DND-41 (cell line): ENCODE measurements at places on chromosomes 7 and 10.

- DNase-seq, result no peak
Observed at GRCh38 chr10:91891125-91892001, 17.9 kb downstream of the FGFBP3 start.

DNA sequence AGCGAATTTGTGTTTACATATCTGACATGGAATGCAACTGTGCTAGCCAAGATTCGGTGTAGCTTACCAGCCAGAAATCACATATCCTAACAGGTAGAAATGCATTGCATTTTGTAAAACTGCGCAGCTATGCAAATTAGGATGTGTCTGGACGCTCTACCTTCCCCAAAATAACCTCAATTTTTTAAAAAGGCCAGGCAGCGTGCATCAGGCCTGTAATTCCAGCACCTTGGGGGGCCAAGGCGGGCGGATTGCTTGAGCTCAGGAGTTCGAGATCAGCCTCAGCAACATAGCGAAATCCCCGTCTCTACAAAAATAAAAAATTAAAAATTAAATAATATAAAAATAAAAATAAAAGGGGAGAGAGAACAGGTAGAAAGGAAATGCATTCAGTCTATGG is 305.0 kb downstream of the TYW1 start:
- DNase-seq, result no peak

DNA sequence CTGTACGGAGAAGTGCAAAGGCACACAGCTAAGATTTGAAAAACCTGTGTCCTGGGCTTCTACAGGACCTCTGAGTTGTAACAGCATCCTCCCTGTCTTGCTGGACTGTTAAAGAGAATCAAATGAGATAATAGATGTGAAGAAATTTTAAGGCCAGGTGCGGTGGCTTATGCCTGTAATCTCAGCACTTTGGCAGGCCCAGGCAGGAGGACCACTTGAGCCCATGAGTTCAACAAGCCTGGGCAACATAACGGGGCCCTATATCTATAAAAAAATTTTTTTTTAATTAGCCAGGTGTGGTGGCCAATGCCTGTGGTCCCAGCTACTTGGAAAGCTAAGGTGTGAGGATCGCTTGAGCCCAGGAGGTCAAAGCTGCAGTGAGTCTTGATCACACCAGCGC is 2.9 kb upstream of the ARHGAP21 start:
- no peak for DNase-seq

GRCh38 chr7:95636140-95636940 is 40.0 kb upstream of the PDK4 start:
- DNase-seq, result no peak

DNA sequence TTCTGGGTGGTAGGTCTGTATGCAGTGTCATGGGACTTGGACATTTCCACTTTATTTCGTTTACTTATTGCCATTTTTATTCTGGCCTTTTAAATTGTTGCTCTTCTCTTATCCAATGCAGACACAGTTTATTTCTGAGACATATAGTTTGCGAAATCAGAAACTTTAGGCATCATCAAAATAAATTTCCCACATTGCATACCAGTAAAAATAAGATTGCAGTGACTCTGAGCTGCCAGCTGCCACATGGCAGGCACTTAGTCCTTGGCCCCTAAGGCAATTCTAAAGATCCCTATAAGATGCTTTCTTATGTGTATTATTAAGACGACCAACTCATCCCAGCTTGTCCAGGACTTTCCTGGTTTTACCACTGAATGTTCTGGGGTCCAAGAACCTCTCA is 81.8 kb upstream of the ANKRD1 start:
- no peak for DNase-seq

DNA sequence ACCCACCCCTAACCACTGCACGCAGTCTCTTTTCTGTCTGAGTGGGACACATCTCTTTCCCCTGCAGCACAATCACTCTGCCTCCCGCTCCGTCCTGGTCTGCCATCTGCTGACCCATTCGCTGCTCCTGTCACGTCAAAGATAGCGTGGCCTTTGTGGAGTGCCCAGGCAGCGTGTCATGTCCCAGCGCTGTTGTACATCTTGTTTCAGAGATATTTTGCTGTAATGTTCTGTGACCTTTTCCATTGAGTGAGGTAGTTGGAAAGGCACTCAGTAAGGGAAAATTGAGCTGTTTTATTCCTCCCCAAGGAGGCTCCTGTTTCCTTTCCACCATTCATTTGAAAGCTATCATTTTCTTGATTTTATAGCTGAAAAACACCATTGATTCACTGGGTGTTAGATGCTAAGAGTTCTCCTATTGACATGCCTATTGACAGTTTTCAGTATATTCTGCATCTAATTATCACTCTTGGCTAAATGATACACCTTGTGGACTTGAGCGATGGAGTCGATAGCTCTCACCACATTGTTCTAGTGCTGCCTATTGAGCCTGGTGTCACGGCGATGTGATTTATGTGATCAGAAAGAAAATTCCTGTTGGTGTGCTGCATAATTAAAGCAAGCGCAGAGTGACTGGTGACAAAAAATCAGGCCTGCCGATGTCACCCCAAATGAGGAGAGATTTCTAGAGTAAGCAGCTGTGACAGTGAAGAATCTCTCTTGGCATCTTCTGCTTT is 372.6 kb downstream of the LRMDA start:
- DNase-seq, result no peak

- DNase-seq, result no peak
Observed at GRCh38 chr7:70571403-70571934, 560.5 kb upstream of the GALNT17 start.

GRCh38 chr7:157234271-157234670 is 95.5 kb downstream of the UBE3C start:
- DNase-seq, result no peak

GRCh38 chr7:14902589-14903067 is at the start of gene DGKB:
Gene DGKB (minus strand): TSS chr7:14902751.
- no peak for DNase-seq

DNA sequence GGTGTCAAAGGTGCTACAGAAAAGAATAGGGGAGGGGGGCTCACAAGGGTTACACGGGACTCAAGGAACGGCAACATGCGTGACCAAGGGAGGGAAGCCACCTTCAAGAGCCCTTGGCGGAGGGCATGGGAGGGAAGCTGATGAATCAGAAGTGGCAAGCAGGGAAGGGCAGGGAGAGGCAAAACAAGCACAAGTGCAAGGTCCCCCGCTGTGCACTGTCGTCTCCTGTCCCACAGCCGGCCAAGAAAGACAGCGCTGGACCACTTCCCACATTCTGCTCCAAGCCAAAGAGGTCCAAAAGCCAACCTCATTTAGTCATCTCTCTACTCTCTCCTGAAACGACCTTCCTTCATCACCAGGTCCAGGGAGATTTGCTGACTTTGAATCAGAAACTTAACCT is 102.7 kb downstream of the CALN1 start:
- DNase-seq, result no peak

GRCh38 chr7:130641040-130641439 is 27.5 kb downstream of the COPG2 start:
- no peak for DNase-seq

- no peak for DNase-seq
Observed at GRCh38 chr10:100448951-100449350, 13.9 kb upstream of the WNT8B start.

GRCh38 chr10:130807096-130807495 is 504.4 kb downstream of the TCERG1L start:
- DNase-seq, result no peak

- DNase-seq, result no peak
Observed at GRCh38 chr7:134056816-134057215, 70.3 kb upstream of the LRGUK start.

DNA sequence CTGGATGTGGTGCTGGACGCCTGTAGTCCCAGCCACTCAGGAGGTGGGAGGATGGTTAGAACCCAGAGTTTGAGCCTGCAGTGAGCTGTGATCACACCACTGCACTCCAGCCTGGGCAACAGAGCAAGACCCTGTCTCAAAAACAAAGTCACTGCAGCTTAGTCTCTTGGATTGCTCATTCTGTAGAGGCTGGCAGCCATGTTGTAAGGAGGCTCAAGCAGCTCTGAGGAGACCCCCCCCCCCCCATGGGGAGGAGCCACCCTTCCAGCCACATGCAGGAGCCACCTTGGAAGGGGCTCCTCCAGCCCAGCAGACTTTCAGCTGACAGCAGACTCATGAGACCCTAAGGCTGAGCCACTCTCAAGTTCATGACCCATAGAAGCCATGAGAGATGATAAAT is 68.4 kb downstream of the FOXL3 start:
- DNase-seq, result no peak

GRCh38 chr7:148437043-148437442 is 153.5 kb upstream of the C7orf33 start:
- DNase-seq, result no peak
